ENCODE measurements at places on chromosomes 3 and 15.

- no peak for DNase-seq
These were observed 1.9 kb downstream of the MAP4 start for GRCh38 chr3:48014358-48014757.

- DNase-seq, result no peak
These were observed 17.1 kb downstream of the LIMD1 start for GRCh38 chr3:45611628-45612081.

DNA sequence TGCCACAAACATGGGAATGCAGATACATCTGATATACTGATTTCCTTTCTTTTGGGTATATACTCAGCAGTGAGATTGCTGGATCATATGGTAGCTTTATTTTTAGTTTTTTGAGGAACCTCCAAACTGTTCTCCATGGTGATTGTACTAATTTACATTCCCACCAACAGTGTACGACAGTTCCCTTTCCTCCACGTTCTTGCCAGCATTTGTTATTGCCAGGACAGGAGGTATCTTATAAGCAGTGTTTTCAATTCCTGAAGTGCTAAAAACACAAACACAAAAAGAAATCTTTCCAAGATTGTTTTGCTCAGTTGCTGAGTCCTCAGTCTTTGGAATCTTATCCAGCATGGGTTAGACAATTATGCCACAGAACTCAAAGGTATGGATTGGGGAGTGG is 13.5 kb downstream of the GTF2E1 start:
- DNase-seq, result no peak

- no peak for DNase-seq
These were observed 3.7 kb downstream of the SEMA3G start for GRCh38 chr3:52441091-52441771.

DNA sequence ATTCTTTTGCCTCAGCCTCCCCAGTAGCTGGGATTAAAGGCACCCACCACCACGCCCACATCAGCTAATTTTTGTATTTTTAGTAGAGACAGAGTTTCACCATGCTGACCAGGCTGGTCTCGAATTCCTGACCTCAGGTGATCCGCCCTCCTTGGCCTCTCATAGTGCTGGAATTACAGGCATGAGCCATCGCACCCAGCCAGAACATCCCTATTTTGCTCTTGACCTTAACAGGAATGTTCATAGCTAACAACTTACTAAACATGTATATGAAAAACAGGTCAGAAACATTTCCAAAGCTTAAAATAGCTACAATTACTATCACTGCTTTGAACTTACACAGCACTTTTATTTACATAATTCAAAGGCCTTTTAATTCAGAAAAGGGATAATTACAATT is 33.7 kb downstream of the UQCC5 start:
- DNase-seq, result no peak

- no peak for DNase-seq
These were observed 332.9 kb downstream of the TIGIT start for GRCh38 chr3:114626751-114627150.

- DNase-seq, result no peak
These were observed 2.0 kb upstream of the RPUSD2 start for GRCh38 chr15:40567111-40567510.

- DNase-seq, result no peak
These were observed 197.0 kb downstream of the LPP start for GRCh38 chr3:188350961-188351360.

Measured in stimulated activated CD8-positive, alpha-beta memory T cell treated with anti-CD3 and anti-CD28 coated beads, Interleukin-4, amount 100 ng/mL, for 4 hours (primary cell).